Central memory CD8-positive, alpha-beta T cell (primary cell): ENCODE measurements at places on chromosomes 4 and X.

DNA sequence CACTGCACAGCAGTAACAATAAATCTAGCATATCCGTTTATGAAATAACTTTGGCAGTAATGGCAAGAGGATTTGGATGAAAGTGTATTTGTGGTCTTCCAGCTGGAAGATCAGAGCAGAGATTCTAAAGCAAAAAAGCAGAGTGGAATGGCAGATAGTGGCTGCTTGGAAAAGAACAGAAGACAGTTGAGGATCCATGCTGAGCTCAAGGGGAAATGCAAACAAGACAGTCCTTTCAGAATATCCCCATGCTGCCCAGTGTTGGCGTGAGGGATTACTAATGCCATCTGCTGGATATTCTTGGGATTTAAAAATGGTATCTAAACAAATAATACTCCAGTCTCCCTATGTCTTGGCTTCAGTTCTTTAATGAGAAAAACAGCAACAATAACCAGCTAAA lies 629.1 kb upstream of the ATOH1 start:
- DNase-seq: no peak

- no peak for DNase-seq
Observed at GRCh38 chrX:97397371-97397770, 513.7 kb downstream of the RPA4 start.

DNA sequence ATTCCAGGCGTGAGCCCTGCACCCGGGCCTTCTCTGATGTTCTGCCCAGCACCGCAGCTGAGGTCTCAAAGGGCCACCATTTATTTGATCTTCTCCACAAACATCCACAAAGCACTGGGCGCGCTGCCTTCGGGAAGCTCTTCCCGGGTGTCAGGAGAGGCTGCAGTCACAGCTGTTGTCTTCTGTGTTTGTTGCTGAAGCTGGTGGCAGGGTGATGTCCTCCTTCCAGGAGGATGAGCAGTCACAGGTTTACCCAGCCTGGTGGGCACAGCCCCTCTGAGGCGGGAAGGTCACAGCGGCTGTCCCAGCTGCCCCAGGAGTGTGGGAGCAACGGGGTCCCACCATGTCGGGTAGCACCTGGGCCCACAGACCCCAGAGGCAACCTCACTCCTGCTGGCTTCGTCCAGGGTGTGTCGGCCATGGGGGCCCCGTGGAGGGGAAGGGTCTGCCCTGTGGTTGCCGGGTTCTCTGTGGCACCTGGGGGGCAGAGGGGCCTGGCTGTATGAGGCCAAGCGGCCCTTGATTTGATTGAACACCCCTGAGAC lies 27.6 kb downstream of the FGFRL1 start:
- DNase-seq: no peak

DNA sequence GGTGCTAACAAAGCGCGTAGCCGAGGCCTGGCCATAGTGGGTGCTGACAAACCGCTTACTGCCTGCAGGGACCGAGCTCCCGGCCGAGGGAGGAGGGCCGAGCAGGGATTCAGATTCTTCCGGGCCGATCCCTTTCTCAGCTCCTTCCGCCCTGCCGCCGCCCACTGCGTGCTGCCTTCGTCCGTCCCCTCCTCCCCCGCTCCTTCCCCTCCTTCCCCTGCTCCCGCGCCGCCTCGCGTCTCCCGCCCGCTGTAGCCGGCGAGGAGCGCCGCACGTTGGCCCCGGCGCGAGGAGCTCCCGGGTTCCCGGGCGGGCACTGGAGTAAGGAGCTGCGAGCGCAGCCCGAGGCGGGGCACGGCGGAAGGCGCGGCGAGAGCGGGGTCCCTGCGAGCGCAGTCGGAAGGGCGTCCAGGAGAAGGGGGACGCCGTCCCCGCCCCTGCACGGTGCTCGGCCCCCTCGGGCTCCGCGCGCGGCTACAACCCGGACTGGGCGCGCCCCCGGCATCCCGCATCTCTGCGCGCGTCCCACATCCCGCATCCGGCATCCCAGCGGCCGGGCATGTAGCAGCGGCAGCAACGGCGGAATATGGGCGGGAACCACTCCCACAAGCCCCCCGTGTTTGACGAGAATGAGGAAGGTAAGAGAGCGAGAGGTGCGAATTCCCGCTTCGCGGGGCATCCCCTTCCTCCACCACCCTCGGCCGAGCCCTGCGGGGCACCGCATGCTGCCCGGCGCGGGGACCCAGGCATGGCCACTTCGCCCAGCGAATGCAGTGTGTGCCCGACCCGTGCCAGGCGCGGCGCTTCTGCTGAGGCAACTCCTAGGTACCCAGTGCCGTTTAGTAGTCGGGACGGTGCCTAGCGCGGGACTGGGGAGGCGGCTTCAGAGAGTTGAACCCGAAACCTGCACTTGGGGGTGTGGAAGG lies at the start of gene STK32B:
TSS of gene STK32B (plus strand) at position 203 of the 926 bp plus-strand sequence.
- no peak for DNase-seq

DNA sequence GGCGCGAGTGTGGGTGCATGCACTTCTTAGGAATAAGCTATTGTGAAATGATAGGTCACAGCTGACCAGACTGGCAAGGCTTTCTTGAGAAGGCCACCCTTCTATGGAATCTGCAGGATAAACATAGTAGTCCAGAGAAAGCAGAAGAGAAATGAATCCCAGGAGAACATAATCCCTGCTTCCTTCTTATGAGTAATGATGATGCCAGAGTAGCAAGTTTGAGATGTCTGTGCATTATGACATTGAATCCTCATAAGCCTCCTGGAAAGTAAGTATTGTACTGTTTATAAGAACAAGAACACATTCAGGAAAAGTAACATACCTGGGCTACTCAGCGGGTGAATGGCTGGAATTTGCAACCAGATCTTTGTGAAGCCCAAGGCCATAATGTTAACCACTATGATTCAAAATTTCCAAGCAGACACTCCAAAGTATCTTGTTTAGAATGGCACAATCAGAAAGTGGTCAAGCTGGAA lies 272.1 kb upstream of the HS3ST1 start:
- no peak for DNase-seq

DNA sequence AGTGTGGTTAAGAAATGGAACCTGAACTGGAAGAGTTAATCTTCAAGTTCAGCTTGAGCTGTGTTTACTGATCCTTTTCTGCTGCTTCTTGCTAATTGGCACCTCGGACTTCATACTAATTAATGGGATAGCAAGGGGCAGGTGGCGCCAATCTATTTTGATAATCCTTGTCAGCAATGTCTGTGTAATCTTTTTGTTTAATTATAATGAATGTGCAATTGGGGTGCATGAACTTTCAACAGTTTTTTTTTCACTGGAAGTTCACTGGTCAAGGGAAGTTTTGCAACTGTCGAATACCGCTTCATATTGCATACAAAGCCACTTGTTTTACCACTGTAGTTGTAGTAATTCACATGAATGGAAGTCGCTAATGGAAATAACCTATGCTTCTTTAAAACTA lies 261.0 kb downstream of the BMPR1B start:
- DNase-seq: no peak

GRCh38 chr4:122661176-122662160 lies 40.6 kb upstream of the IL21 start:
- no peak for DNase-seq
